ENCODE measurements at places on chromosomes 11 and 22.

DNA sequence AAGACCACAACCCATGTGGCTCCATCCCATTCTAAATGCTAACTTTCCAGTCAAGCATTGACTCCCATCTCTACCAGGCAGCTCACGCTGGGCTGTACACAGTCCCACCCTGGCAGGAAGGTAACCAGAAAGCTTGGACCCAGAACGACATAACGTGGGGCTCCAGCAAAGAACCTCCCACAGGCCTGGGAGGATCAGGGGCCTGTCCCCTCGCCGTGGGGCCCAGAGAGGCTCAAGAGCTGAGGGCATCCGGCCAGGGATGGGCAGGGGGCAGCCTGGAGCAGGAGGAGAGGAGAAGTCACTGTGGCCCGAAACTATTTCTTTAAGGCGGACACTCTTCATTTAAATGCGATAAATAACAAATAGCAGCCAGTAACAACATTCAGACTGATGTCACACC is 169.9 kb downstream of the SHANK2 start:
- DNase-seq, result no peak

- DNase-seq, result peak; percentile 9
Observed at GRCh38 chr11:7098235-7098832, 9.5 kb downstream of the RBMXL2 start.

DNA sequence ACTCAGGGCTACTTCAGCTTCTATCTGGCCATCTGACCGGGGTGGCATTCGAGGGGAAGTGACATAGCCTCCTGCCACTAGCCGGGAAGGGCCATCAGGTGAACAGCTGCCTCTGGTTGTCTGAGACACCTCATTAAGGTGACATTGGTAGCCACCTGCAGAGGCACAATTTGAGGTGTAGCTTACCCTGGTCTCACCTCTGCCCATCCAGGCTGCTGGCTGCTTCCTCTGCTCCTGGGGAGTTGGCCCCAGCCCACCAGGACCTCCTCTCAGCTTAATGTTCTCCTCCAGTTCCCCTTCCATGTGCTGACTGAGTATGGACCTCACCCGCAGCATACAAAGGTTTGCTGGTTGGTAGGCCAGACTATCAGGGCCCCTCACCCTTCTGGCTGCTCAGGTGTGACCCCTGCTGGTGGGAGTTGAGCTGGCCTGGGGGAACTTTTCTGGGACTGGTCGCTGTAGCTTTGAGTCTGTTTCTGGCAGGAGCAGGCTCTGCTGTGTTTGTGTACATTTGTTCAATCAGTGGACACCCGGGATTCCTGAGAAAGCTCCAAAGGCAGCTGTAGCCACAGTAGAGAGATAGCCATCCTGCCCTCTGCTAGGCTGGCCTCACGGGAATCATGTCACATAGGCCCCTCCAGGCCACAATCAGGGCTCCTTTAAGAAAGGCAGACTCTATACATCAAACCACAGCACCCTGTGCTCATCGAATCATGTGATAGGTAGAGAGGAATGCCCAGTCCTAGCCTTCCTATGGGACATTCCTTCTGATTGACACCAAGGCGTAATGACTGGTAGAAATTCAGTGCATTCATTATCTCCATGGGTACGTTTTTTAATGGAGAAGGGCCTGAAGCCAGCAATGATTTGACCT is 295.1 kb upstream of the PLET1 start:
- DNase-seq, result peak; percentile 27

DNA sequence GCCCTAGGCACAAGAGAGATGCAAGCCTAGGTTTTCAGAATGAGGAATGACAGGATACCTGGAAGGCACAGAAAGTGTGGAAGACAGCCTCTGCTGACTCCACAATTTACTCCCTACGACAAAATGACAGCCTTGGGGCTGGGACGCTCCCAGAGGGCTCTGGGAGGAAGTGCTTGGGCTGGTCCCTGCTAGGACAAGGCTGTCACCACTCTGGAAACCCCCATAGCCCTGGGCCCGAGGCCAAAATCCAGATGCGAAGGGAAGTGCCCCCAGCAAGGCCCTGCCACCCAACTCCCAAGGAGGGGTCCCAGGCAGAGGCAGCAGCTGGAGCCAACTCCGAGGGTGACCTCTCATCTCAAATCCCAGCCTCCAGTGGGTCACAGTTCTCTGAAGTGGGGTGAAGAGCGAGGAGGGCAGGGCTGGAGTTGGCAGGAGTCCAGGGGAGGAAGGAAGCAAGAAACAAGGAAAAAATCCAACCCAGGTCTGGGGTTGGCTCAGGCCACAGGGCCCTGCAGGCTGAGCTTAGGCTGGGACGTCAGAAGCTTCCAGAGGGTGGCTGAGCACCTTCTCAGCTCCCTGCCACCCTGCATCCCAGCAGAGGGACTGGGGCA is 6.3 kb upstream of the CDC42EP2 start:
- DNase-seq, result no peak

GRCh38 chr11:68353669-68354068 is 41.3 kb downstream of the LRP5 start:
- no peak for DNase-seq

DNA sequence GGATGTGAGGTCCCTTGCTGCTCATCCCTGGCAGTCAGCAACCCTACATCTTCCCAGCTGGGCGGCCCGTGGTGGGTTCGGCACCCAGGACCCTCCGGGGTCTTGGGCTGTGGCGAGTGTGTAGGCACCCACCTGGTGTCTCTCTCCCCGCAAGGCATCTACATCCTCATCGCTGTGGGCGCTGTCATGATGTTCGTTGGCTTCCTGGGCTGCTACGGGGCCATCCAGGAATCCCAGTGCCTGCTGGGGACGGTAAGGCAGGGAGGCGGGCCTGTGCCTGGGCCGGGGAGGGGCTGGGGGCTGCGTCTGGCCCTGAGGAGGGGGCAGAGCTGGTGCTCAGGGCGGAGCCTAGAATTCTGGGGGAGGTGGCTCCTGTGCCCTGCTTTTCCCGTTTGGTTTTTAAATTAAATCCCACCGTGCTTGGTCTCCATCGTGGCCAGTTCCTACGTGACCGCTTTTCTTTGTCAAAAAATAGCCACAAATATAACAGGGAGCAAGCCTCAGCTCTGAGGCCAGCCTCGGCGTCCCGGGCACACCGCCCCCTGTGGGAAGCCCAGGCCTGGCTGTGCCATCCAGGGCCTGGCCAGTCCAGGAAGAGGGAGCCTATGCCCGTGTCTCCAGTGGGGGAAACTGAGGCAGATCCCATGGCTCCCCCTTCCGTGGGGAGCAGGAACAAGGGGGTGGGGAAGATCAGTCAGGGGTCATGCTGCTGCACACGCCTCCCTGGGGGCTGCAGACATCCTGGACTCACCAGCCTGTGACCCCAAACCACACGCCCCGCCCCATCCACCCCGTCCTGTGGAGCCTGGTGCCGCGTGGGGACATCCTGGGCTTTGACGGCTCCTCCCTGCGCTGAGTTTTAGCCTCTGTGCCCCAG is 6.4 kb upstream of the TSSC4 start:
- DNase-seq, result no peak

GRCh38 chr11:38272376-38272775 is 1674.3 kb upstream of the RAG2 start:
- DNase-seq, result no peak

GRCh38 chr11:16266021-16266420 is 90.3 kb downstream of the SOX6 start:
- DNase-seq, result no peak

DNA sequence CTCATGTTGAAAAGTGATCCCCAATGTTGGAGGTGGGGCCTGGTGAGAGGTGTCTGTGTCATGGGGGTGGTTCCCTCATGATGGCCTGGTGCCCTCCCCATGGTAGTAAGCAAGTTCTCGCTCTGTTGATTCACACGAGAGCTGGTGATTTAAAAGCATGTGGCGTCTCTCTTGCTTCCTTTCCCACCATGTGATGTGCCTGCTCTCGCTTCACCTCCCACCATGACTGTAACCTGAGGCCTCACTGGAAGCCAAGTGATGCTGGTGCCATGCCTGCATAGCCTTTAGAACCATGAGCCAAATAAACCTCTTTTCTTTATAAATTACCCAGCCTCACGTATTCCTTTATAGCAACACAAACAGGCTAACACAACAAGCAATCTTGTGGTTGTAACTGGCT is 52.4 kb downstream of the VSIG10L2 start:
- DNase-seq, result no peak

- no peak for DNase-seq
Observed at GRCh38 chr11:78920329-78920728, 345.7 kb upstream of the NARS2 start.

GRCh38 chr11:1948389-1948788 is 1.3 kb downstream of the MRPL23 start:
- DNase-seq, result no peak

GRCh38 chr22:27110665-27111451 is 453.5 kb downstream of the MIAT start:
- no peak for DNase-seq

DNA sequence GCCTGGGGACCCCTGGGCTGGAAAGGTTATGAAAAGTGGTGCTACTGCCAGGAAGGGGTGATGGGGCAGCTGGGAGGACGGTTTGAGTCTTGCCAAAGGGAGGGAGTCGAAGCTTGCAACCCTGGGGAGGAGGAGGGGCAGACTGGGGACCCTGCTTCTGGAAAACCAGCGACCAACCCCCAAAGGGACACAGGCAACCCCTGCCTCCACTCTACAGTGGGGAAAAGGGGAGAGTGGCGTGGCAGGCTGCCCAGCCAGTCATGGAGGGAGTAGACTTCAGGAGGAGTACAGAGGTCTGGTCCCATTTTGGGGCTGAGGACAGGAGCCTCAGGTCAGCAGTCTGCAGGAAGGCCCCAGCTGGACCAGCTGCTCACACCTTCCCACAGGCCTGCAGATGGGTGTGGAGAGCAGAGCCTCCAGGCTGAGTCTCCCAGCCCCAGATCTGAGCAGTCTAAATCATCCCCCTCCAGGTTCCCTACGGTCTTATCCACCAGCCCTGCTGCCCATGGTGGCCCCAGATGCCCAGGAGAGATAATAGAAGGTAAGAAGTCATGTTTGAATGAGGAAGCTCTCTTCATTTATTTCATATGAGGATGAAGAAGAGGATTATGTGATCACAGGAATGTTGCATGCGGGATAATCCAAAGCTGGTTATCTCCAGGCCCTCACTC is 3.3 kb downstream of the DDT start:
- DNase-seq, result no peak

DNA sequence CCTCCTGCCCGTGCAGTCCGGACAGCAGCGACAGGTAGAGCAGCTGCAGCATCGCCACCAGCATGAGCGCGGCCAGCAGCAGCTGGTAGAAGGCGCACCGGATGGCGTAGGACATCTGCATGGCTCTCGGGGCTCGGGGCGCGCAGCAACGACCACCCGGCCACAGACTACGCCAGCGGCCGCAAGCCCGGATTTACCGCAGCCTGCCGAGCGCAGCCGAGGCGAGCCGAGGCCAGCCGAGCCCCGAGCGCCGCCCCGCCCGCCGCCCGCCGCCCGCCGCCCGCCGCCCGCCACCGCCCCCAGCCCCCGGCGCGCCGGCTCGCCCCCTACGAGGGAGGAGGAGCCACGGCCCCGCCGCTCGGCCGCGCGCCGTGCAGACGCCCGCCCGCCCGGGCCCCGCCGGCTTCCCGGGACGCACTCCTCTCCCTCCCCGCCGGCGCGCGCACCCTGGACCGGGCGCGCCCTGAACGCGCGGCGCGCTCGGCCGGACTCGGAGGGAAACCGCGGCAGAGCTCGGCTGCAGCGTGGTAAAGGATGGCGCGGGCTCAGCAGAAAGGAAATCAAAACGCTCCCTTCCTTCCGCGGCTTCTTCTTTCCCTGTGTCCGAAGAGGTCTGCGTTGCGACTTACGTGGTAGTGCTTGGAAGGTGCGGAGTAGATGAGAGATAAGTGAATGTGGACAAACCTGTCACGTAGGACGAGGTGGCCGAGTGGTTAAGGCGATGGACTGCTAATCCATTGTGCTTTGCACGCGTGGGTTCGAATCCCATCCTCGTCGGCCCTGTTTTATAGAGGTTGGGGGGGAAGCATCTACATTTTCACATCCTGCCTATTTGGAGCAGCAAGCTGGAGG is at the start of gene B4GAT1:
TSS of gene B4GAT1 (minus strand) at position 205 of the 852 bp plus-strand sequence. CDS start at position 121, 84 bp downstream.
- peak; percentile 81 for DNase-seq

DNA sequence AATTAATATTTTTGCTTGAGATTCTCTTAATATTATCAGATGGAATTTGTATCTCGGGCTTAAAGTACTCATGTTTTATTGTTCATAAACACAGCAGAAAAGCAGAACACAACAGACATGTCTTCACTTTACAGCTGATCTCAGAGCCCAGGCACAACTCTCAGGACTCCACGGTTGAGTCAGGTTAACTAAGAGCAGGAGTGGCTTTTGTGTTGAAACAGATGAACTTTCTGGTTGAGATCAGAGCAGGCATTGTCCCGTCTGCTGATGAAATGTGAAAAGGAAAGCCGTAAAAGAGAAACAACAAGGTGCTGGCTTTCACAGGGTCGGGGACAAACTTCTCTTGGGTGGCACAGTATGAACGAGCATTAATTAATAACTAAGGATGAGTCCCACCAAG is 49.0 kb downstream of the JHY start:
- no peak for DNase-seq

DNA sequence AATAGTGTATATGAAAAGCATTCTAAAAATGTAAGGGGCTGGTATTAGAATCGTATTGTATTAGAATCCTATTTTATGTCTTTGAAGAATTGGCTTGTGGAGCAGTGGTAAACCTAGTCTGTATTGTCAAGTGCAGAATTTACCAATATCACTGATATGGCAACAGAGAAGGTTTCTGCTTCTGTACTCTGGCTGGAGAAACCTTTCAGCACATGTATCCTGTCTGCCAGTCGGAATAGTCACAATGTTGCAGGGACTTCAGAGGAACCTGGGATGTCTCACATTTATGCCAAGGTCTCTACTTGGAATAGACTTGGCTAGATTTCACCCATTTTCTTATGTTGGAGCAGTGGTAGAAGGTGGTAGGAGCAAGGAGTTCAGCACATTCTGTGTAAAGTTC is 4.4 kb downstream of the MTMR3 start:
- DNase-seq, result no peak

GRCh38 chr11:126214441-126214840 is 2.9 kb downstream of the FAM118B start:
- DNase-seq, result no peak

- DNase-seq, result no peak
Observed at GRCh38 chr11:69640995-69641581, at the start of gene CCND1. Gene CCND1 (plus strand): TSS chr11:69641156. CDS start chr11:69641314, 158 bp downstream.

DNA sequence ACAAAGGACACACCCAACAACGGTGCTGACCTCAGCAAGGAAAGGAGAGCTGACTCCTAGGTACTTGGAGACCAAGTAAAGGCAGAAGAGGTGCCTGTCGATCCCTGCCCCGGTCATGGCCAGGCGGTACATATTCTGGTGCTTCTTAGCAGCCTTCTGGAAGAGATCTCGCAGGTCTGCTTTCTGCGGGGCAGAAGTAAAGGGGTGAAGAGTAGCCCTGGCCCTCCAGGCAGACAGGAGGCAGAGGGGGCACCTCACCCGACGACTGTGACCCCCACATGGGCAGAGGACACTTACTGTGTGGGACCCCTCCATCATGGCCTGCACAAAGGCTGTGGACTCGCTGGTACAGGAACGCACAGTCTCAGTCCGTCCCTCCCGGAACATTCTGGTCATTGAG is 7.4 kb downstream of the CPT1B start:
- DNase-seq, result no peak

Measured in COR-L47 (cell line).